EL (cell line): ENCODE measurements at places on chromosomes 4 and X.

DNA sequence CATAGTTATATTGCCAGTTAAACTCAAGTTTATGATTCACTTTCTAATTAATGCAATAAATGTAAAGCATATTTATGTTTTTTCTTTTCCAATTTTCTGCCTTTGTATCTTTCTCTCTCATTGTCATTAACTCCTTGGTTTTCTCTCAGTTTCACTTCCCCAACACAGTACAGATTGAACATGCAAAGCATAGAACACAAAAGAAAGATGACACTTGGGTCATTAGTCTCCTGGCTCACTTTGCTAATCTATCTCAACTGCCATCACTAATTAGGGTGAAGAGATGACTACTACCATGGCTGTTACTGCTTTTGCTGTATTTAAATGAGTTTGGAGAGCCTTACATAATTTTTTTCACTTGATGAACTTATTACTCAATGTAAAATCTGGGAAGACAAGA is 12.3 kb upstream of the NAA11 start:
- no peak for DNase-seq

DNA sequence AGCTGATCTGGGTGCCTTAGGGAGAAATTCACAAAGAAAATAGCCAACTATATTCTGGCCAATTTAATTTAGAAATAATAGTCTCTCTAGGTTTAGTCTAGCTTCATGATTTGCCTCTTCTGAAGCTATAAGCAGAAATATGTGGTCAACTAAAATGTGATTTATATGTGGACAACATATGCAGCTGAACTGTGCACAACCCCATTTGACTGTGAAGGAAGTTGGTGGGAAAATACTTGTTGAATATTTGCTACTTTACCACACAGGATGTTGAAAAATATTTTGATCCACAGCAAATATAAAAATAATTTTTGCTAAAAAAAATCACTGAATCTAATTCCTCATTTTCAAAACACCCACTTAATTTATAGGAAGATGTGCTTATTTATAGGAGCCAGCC is 15.7 kb upstream of the RNF128 start:
- no peak for DNase-seq

DNA sequence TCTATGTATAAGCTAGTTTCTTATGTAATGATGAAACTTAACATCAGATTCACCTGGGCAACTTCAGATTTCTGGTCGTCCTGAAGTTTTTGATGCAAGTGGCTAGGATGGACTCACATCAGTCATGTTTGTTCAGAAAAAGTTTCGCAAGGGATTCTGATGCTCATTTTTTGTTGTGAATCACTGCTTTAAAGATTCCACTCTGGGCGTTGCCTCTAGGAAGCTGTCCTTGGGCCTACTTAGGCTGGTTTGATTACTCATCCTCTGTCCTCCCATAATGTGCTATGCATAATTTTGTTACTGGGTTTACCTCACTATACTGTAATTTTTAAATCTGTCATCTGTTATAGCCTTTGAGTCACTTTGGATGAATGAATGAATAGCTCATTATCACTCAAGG is 30.8 kb downstream of the HERC3 start:
- peak; percentile 94 for DNase-seq

DNA sequence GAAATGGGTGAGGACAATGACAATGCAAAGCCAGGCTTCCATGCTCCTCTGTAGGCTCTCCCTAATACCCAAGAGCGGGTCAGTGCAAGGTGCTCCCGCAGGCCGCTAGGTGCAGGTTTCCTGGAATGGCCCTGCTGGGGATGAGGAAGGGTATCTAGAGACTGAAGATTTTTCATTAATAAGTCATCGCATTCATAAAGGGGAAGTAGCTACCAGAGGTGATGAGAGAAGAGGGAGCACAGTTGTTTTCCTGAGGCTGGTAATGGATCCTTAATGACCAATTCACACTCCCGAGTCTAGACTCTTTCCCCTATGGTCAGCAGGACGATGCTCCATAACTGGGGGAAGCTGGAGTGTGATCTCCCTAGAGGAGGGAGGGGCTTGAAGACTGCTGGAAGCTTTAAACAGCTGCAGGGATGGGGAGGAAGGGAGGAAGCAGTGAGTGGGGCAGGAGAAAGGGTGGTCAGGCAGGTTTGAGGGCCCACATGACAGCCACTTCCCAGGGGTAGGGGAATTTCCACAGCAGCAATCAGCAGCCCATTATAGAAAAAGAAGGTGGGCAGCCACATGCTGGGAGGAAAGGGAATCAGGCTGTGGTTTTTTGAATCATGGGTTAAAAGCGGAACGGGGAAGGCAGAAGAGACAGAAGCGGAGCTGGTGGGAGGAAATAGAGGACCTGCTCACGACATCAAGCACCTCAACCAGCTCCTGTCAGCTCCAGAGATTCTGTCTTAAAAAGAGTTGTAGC is 10.2 kb upstream of the ATP6AP2 start:
- DNase-seq = no peak

GRCh38 chr4:38069271-38069760 is 109.1 kb downstream of the PTTG2 start:
- DNase-seq = peak; percentile 13

DNA sequence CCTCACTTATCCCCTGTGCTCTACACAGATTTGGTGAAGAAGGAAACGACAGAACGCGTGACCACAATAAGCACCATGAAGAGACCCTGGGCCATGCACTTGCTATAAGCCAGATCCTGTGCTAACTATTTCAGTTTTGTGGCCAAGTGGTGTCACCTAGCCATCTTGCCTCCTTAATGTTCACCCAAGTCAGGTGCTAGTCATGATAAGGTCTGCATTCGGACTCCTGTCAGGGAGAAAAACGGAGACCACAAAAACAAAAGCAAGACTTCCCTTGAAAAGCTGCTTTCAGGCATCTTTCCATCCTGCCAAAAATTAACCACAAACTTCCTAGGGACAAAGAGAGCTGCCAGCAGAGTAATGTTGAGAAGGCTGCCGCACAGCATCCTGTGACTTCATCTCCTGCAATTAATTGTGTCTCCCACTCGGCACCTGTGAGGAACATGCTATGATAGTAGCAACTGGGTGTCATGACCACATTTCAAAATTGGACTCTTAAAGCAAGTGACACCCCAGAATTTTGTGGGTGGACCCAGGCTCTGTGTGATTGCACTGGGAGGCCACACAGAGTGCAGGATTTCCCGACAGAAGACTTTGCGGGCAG is 8.8 kb upstream of the IDS start:
- DNase-seq = no peak

- DNase-seq = no peak
These were observed 6.3 kb upstream of the PPP2R2C start for GRCh38 chr4:6478546-6479220.

DNA sequence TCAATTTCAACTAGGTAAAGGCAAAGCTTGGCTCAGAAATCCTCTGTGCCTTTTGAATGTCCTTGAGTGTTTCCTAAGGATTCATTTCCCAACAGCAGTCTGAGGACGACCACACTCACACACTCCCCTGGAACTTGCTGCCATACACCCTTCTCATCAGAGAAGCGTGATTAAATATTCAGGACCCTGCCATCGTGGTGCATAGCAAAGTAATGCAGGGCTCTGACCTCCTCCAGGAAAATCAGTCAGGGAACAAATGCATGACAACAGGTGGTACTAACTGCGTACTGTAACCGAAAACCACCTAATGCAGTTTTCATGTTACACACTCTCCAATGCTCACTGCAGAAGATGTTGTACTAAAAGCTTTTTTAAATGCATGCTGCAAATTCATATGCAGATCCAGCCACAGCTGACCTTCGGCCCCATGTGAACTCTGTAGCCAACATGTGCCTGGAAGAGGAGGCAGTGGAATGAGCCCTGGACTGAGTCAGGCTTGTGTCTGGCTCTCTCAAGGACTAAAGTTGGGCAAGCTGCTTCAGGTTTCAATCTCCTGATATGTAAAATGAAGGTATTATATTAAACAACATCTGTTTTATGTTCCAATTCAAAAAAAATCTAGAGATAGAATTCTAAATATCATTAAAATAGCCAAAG is 238.3 kb downstream of the KCNIP4 start:
- DNase-seq = no peak

GRCh38 chr4:174037631-174038030 is 245.8 kb downstream of the FBXO8 start:
- no peak for DNase-seq

DNA sequence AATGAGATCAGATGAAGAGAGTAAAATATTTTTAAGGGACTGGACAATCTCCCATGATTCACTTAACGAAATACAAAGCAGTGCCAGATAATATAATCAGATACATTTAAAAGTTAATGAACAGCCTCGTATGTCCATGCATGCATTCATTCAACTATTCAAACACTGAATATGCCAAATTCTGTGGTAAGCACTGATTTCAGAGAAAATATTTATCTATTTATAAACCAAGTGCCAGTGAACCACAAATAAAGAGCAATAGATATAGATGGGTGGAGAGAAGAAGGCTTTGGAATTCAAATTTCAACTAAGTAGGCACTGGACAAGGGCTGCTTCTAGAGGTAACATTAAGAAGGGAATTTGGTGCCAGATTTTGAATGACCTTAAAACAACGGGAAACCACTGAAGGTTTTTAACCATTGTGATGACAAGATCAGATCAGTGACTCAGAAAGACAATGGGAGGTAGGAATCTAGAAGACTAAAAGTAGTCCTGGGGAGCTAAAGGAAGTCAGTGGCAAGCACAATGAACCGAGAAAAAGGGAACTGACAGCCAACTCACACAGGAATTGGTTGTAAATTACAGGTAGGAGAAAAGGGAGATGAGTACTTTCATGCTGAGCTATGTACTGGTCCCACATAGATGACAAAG is 14.2 kb downstream of the ELOVL6 start:
- peak; percentile 29 for DNase-seq

GRCh38 chr4:16289897-16290554 is 63.8 kb upstream of the TAPT1 start:
- peak; percentile 47 for DNase-seq

DNA sequence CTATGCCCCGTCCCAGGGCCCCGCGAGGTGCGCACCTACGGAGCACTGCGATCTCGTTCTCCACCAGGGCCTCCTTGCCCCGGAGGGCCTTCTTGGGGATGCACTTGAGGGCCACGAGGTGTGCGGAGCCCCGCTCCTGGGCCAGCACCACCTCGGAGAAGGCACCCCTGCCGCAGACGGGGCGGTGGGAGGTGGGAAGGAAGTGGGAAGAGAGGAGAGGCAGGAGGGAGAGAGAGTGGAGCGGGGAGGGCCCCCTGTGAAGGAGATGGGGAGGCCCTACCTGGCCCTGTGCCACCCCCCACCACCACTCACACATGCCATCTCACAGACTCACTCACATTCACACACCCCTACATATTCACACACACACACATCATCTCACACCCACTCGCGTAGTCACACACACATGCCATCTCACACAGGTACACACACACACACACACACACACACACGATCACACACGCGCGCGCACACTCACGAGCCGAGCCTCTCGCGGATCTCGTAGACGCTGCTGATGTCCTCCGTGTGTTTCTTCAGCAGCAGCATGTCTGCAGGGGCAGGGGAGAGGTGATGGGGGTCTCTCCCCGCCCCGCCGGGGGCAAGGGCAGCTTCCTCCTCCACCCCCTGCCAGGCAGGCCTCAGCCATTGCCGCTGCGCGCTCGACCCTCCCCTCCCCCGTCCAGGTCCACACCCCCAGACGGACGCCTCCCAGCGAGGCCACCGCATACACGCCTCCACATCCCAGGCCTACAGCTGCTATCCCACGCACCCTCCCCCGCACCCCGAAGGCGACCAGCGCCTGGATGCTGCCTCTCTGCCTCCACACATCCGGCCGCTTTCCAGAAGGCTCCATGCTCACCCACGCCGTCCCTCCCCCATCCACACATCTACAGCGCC is 834 bp downstream of the PNCK start:
- DNase-seq = no peak

GRCh38 chr4:89755220-89755619 is 81.7 kb downstream of the SNCA start:
- DNase-seq = no peak

DNA sequence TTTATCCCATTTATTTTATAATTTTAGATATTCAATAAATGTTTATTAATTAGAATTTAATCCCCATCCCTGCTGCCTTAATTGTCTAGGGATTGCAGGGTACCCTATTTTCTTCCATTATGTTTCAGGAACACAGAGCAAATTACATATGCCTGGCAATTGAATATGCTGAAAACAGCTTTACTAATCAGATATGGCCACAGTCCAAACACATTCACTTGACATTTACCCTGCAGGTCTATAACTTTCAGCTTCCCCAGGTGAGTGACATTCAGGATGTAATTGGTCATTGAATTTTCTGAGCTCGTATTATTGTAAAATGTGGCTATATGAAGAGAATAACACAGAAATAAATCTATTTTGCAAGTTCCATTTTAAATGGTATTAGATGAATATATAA is 218.7 kb upstream of the NDST4 start:
- no peak for DNase-seq

DNA sequence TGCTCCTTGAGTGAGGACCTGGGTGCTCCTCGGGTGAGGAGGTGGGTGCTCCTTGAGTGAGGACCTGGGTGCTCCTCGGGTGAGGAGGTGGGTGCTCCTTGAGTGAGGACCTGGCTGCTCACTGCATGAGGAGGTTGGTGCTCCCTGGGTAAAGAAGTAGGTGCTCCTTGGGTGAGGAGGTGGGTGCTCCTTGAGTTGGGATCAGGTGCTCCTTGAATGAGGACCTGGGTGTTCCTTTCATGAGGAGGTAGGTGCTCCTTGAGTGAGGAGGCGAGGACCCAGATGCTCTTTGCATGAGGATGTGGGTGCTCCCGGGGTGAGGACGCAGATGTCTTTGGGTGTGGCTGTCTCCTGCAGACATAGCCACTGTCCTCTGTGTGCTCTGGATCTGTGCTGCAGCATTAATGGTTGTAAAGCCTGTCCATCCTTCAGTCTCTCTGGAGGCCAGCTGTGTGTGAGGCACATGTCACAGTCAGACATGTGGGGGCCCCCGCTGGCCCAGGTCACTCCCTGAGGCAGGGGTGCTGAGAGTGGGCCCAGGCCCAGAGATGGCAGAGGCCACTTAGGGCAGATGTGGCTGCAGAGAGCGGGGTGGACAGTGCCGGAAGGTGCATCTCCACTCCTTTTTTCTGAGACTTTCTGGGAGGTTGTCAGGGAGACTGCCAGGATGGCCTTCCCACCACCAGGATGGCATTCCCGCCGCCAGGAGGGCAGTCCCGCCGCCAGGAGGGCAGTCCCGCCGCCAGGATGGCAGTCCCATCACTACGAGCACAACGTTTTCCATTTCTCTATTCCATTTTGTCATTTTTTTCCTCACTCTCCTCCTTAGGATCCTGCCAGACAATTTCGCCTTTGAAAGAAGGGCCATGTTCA is 101.8 kb downstream of the HMX1 start:
- DNase-seq = no peak

- DNase-seq = peak; percentile 67
These were observed 552.4 kb upstream of the MAGEB2 start for GRCh38 chrX:29662759-29663503.

GRCh38 chr4:123350726-123351125 is 45.9 kb upstream of the SPRY1 start:
- no peak for DNase-seq

DNA sequence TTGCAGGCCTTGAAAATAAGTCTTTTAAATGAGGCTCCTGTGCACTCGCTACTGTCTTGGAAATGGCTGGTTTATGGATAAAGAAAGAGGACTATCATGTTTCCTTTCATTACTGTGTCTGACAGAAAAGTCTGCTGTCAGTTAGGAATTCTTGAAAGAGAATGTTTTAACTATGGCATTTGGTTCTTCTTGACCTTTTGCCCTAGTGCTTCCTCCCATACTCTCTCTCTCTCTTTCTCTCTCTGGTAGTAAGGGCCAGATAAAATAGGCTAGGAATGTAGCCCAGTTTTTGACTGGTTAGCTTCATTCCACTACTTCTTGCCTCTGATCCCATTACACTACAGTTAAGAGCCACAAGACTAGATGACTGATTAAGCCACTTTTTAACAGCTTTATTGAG is 29.8 kb downstream of the YY2 start:
- peak; percentile 52 for DNase-seq

- no peak for DNase-seq
These were observed 1528.3 kb upstream of the AGA start for GRCh38 chr4:178970433-178971140.
